ENCODE measurements at places on chromosomes 7 and 10.

DNA sequence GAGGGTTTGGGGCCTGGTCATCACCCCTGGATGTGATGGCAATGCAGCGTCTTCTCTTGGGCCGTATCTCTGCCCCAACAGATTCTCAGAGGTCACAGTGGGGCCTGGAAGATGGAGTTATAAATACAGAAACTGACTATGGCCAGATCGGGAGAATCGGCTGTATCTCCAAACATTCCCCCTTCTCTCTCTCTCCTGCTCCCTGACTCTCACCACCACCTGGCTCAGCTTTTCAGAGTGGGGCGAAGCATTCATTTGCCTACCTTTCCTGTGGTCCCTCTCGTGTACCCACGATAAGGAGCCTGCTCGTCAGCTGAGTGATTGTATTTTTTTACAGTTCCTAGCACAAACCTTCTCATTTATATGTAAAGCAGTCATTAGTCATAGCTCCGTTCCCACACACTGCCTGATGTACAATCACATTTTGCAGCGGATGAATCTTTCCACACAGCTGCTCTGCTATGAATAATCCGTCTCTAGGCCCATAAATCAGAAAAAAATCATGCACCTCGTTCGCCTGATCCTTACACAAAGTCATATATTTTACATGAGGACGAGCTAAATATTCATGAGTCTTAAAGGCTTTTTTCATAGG is 23.2 kb upstream of the BTRC start:
- DNase-seq, result no peak

DNA sequence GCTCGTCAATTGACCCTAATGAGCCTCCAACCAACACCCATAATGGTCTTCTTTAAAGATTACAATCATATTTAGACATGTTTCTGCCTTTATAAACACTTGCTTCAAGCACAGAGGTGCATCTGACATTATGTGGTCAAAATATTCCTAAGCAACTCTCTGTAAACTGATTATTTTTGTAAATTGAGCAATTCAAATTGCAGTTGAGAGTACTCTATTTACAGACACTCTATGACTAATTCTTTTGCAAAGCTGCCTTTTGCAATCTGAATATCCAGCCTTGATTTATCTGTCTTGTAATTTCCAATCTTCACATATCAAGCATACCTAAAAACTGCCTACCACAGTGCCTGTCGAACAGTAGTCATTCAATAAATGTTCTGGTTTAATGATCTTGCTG is 112.0 kb downstream of the PDE1C start:
- no peak for DNase-seq

DNA sequence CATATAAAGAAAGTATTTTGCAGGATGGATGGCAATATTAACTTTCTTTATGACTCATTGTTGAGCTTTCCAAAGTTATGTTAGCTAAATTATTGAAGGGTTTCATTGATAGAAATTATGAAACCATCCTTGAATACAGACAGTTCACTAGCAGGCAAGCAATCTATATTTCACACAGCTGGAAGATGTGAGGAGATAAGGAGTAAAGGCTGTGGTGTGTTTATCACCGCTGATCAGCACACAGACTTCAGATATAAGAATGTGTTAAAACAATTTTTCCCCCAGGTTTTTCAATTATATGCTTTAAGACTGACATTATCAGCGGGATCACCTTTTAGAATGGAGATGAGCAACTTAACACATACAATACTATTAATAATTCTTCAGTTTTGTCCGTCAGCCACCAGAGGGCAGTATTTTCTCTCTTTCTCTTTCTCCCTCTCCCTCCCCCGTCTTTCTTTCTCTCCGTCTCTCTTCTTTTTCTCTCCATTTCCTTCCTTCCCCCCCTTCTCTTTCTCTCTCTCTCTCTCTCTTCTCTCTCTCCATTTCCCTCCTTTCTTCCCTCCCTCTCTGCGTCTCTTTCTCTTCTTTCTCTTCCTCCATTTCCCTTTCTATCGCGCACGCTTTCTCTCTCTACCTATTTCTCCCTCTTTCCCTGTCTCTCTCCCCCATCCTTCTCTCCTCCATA is 62.9 kb upstream of the FAM171A1 start:
- DNase-seq, result no peak

DNA sequence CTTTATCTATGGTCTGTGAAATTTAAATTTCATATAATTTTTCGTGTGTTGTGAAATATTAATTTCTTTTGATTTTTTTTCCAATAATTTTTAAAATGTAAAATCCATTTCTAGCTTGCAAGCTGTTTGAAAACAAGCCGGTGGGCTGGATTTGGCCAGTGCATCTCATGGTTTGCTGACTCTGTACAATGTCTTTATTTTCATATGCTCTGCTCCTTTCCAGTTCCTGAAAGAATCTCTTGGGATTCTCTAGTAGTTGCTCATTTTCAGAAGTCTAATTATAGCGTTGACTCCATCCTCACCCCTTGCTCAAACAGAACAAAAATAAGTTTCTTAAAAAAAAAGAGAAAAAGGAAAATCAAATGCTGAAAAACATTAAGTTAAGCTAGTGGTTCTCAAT is 21.4 kb downstream of the UBN2 start:
- DNase-seq, result no peak

DNA sequence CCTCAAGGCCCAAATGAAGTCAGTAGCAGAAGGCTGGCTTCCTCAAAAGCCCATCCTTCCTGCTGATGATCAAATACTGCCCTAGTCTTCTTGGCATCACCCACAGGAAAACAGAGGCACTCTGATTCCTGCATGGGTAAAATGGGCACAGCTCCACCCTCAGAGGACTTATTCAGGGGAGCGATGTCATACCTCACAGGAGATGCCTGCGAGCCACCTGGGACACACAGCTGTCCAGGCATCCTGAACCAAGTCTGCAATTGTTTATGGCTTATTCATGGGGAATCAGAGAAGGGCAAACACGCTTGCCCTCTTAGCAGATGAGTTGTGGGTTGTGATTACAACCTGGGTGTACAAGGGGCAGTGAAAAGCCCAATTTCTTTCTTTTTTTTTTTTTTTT is 22.0 kb upstream of the LMTK2 start:
- no peak for DNase-seq

DNA sequence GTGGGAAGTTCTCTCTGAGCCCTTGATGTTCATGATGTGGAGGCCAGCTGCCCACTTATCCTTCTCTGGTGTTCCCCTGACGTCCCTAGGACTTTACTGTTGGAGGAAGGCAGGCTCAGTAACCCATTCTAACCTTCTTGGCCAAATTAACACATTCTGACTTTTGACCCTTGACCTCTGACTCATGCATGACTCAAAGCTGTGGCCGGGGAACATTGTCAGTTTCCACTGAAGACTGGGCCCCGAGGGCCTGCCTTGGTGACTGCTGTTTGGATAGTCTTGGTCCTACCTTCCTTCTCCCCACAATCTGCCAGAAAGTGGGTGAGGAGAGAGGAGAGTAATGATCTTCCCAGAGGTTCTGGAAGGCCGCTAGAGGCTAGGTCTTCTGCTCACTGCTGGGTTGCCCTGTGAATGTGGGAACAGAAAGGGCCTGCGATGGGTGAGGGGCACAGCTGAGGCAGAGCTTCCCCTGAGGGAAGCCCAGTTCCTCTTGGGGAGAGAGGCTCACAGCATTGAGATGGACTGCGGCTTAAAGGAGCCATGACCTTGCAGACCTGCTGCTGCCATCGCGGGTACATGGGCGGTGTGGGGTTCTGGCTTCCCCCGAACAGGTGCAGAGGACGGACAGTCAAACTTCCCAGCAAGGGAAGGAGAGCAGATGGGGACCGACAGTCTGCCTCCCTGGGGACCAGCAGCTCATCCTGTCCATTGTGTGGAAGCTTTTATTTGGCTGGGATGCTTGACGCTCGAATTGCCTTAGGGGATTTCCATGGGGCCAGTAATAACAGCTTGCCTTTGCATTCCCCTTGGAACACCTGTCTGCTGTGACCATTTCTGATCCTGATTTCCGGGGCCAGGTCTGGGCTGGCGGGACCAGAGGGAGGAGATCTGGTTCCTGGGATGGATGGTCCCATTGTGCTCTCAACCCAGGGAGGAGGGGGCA is 43.8 kb downstream of the ADAMTS14 start:
- peak; percentile 15 for DNase-seq

DNA sequence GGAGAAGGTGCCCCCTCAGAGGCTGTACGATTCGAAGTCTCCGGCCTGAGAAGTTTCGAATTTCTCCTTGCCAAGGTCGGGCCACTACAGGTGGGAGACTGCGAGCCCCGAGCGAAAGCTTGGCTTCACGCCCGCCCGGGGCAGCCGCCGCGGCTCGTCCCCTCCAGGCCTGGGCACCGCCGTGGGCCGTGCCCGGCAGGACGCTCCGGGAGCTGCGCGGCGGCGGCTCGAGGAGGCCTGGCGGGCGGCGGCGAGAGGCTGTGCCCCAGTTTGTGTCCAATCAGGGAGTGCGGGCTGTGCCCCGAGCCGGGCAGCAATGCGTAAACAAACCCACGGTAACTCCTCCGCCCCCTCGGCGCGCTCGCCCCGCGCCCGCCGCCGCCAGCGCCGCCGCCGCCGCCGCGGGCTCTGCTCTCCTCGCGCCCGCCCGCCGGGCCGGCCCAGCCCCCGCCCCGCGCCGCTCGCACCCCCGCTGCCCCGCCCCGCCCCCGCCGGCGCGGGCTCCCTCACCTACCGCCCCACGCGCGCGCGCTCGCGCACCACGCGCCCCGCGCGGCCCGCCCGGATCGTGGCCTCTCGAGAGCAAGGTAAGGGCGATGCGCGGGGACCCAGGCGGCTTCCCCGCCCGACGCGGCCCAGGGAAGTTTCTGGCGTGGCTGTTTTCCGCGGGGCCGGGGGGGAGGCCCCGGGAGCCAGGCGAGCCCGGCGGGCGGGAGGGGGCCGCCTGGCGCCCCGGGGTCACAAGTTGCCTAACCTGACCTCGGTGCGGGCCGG is 57.8 kb upstream of the PCGF5 start:
- peak; percentile 70 for DNase-seq

DNA sequence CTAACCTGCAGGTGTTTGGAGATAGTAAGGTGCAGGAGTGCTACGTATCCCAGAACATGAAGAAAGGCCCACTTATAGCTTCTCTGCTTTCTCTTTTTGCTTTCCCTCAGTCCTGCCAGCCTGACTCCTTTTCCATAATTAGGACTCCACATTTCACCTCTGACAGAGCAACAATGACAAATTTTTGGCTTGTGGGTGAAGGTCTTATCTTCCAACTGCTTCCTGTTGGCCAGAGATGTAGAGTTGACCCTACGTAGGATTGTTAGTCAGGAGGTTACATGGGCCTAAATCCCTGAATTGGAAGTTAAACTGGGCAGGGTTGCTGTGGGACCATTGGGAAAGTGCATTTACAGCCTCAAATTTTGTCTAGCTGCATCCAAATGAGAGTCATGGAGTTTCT is 21.3 kb downstream of the RP9 start:
- DNase-seq, result no peak

GRCh38 chr7:47580175-47580706 is 1.7 kb downstream of the TNS3 start:
- DNase-seq, result no peak

GRCh38 chr10:111076191-111076681 is 593 bp upstream of the ADRA2A start:
- peak; percentile 62 for DNase-seq

GRCh38 chr7:90173127-90173844 is 19.0 kb downstream of the STEAP1 start:
- no peak for DNase-seq

DNA sequence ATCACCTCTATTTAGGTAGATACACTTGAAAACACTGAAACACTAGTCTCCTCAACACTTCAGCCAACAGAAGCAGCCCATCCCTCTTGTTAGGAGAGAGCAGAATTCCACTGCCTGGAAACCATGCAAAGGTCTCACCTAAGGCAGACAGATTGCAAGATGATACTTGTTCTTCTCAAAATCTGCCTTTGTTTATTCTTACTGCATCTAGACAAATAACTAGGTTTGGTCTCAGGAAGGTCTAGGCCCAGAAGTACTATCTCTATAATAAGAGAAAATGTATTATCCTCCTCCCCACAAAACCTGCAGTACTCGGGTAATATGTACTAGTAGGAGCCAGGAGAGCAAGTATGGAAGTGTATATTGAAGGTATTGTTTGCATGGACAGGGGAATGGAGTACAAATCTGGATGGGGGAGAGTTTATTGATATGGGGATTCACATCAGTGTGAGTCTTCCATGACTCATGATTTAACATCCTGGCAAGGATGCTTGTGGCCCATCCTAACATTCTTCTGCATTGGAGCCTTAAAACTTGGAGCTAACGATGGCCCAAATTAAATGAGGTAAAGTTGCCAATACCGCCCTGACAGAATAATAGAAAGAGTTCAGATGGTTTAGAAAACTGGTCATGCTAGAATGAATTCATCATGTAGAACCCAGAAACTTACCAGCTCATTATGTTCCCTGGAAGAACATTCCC is 109.2 kb downstream of the EPC1 start:
- no peak for DNase-seq

DNA sequence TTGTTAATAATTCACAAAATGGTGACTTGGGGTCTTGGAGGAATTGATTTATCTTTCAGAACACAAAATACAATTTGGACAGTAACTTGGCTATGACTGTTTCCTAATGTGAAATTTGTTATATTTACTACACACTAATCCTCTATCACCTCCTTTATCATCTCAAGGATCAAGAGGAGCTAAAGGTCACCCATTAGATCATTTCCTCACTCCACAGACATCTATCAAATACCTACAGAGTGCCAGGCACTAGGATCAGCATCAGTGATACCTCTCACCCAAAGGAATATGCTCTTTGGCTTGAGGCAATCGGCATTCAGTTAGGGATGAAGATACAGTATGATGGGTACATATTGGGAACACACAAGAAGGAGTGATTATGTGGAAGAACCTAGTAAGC is 132.1 kb downstream of the INHBA start:
- DNase-seq, result no peak

GRCh38 chr10:97149079-97149531 is 36.7 kb downstream of the SLIT1 start:
- no peak for DNase-seq

DNA sequence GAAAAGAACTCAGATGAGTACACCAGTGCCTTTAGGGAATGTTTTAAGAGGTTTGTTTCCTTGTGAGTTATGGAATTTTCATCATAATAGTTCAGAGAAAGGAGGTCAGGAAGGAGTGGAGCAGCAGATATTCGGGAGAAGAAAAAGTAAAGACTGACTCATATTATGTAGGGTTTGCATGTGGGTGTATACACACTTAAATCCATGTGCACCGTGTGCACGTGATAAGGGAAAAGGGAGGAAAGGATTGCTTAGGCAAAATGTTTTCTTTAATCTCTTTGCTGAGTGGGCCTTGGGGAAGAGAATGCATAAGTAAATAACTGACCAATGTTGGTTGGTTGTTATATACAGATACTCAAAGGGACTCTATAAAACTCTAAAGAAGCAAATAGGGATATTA is 30.2 kb downstream of the PLCE1 start:
- DNase-seq, result no peak
